ENCODE measurements at places on chromosomes 16 and 17.

DNA sequence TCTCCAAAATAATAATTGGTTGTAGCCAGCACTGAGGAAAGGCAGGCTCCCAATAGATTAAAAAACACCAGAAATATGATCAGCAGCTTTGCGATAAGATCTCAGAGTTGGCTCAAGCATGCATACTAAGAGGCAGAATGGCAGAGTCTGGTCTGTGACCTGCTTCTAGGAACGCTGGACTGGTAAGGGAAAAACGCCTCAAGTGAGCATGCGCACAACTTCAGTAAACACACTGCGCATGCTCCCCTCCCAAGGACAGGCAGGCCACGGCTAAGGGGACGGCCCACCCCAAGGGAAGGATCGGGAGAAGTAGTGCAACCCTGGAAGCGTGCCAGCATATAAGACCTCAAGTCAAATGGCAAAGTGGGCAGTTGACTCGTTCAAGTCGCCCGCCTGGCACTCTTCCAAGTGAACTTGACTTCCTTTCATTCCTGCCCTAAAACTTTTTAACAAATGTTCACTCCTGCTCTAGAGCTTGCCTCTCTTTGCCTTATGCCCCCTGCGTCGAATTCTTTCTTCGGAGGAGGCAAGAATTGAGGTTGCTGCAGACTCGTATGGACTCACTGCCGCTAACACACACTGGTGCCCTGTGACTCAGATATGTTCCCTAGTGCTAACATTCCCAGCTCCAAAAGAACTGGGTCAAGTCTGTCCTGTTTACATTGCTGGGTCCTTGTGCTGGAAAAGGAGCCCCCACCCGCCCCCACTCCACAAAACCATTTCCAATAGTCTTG lies 22.4 kb upstream of the PRM1 start:
- no peak for DNase-seq

DNA sequence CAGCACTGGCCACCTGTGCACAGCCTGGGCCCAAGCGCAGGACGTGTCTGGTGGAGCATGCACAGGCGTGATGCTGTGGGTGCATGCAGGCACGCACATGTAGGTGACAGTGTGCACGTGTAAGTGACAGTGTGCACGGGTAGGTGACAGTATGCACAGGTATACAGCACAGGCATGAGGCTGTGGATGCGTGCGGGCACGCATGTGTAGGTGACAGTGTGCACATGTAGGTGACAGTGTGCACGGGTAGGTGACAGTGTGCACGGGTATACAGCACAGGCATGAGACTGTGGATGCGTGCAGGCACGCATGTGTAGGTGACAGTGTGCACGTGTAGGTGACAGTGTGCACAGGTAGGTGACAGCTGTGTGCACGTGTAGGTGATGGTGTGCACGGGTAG lies 7.9 kb downstream of the RPUSD1 start:
- no peak for DNase-seq

- no peak for DNase-seq
Measured at GRCh38 chr17:82552580-82552979, 33.0 kb downstream of the FOXK2 start.

DNA sequence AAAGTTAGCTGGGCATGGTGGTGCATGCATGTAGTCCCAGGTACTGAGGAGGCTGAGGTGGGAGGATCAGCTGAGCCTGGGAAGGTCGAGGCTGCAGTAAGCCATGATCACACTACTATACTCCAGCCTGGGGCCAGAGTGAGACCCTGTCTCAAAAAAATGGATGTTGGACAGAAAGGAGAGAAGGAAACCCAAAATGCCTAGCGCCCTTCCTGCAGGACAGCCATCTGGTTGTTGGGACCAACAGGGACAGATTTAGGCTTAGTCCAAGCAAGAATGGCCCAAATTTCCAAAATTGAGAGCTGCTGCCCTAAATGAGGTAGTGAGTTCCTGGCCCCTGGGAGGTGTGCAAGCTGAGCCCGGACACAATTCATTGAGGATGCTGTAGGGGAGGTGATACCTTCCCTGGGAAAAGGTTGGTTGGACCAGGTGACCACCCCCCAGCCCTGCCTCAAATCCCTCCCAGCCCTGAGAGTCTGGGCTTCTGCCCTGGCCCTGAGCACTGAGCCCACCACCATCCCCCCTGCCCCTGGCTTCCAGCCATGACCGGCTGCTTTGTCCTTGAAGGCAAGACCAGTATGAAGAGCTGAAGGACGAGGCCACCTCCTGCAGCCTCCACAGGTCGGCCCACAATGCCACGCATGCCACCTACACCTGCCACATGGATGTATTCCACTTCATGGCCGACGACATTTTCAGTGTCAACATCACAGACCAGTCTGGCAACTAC lies 35.1 kb downstream of the IL21R start:
- no peak for DNase-seq

DNA sequence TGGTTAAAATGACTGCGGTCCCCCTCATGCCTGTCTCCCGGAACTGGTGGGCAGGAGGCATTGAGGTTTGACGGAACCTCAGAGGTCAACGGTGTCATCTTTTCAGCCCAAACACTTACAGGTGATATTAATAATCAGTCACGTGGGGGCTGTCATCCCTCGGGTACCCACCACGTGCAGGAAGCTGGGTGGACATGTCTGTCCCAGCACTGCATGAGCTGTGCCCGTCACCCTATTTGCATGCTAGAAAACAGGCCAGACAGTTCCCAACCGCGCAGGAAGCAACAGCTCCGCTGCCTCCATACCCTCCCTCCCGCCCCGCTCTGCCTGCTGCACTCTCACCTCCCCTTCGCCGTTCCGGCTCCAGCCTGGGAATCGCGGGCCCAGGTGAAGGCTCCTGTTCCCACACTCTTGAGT lies 1.4 kb downstream of the SYNGR3 start:
- no peak for DNase-seq

DNA sequence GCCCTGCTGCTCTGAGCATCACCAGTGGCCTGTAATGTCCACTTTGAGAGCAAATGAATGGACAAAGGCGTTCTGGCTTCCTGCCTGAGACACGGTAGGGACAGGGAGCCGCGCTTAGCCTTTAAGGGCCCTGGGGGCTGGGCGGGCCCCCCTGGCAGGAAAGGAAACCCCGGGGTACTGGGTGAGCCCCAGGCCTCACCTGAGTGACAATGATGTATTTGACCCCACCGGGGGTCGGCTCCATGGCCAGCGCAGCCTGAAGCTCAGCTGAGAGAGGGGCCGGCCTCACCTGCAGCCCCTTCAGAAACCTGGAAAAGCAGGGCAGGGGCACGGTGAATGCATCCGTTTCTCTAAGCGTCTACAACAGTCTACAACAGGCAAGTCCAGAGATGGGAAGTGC lies 2.2 kb upstream of the CYBA start:
- DNase-seq, result no peak

DNA sequence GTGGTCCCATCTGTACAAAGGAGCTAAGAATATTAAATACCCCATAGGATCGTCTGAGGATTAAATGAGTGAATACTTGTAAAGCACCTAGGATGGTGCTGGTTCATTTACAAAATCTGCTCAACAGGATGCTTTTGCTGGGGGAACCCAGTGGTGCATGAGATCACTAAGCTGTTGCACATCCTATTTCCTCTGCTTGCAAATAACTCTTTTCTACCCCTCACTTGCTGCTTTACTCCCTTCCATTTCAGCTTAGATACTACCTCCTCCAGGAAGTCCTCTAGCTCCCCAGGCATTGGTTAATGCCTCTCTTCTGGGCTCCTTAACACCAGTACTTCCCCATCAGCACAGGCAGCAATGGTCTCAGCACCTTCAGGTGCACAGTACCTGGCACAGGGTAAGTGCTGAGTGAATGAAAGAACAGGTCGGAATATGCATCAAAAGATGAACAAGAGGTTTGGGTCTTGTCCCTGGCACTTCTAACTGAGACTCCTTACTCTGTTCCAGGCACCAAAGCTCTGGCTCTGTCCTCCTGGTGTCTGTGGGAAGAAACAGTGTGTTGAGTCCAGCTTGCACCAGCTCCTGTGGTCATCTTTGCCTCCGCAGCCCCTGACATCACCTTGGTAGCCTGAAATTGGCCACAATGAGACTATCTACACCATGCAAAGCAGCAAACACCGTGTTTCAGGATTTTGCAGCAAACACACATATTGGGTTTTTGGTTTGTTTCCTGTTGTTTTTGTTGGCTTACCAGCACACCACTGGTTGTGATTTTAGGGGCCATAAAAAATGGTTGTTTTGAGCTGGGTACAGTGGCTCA lies 24.1 kb upstream of the IL21R start:
- no peak for DNase-seq

GRCh38 chr16:12462426-12463280 lies 341.0 kb downstream of the CPPED1 start:
- DNase-seq, result no peak

DNA sequence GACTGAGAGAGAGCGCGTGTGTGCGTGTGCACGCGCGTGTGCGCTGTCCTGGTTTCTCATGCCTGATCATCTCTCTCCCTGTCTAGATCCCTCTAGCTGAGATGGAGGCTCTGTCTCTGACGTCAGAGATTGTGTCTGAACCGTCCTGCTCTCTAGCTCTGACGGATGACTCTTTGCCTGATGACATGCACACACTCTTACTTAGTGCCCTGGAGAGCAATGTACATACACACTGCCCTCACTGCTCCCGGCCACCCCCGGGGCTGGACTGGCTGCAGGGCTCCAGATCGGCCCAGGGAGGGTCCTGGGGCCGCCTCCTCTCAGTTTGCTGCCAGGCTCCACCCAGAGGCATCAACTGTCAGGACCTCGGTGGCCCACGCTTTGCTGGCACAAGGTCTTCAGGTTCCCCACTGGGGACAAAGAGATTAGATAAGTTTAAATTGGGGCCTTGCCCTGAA lies 13.1 kb upstream of the ABCC3 start:
- no peak for DNase-seq

DNA sequence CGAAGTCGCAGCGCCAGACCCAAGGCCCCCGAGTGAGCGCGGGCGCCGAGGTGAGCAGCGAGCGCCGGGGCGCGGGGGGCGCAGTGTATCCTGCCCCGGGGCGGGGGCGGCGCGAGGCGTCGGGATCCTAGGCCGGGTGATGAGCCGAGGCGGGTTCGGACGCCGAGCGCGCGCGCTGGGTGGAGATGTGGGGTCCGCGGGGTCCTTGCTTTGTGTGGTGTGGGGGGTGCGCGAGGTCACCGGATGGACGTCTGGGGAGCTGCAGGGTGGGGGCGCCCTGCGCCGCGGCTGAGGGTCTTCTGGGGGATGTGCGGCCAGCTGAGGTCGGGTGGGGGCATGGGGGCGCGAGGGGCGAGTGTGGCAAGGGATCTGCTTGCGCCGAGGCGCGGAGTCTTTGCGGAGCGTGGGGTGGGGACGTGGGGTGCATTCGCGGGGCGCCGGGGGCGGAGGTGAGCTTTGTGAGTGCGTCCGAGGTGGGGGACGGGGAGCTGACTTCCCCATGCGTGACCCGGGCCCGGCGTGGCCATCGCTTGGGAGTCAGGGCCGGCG lies 560 bp downstream of the RAI1 start:
- no peak for DNase-seq

GRCh38 chr16:84013787-84014569 lies 28.6 kb downstream of the SLC38A8 start:
- DNase-seq, result no peak

- DNase-seq, result no peak
Measured at GRCh38 chr16:78183437-78184237, 84.2 kb downstream of the WWOX start.

DNA sequence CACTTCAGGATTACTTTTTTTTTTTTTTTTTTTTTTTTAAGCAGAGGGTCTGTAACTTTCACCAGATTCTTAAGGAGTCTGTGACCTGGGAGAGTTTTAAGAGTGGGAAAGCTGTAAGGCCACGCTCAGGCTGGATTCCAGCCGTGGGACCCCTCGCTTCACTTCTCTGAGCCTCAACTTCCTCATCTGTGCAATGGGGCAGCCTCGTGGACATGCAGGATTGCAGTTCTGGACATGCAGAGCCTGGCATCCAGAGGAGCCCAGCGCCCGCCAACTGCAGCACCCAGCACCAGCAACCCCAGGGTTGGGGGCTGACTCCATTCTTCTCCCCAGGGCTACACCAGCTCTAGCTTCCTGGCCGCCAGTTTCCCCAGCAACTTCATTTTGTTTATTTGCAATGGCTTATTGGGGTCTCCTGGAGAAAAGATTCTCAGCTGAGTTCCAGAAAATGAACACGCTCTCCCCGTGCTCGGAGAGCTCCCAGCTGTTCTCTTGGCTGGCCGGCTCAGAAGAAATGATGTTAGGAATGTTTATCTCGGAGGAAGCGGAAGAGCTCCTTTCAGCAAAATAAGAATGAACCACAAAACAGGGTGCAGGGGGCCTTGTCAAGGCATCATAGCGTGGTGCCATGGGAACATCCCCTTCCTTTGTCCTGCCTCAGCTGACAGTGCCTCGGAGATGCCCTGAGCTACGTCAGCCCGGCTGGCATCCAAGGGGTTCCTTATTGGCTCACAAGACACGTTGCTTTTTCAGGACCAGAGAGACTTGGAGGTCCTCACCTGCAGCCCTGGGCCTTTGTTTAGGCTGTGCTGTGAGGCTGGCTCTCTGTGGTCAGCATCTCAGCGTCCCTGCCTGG lies 22.9 kb upstream of the ZCCHC14 start:
- no peak for DNase-seq

- no peak for DNase-seq
Measured at GRCh38 chr16:84484579-84485254, 19.7 kb downstream of the MEAK7 start.

DNA sequence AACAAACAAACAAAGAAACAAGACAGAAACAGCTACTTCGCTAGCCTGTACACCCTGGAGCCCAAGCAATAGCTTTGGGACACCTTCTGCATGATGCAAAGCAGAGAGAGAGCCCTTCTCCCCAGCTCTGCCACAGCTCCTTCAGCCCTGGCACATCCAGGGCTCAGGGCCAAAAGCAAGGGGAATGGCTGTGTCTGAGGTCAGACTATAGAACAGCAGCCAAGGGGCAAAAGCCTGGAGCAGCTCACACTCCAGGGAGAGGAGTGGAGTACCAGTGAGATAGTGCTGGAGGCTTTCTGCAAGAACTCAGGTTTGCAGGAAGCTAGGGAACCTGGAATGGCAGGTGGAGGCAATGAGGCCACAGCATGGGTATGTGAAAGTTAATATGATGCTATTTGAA lies 11.6 kb upstream of the SEPHS2 start:
- no peak for DNase-seq

- no peak for DNase-seq
Measured at GRCh38 chr17:43515656-43516055, 30.5 kb downstream of the ETV4 start.

- no peak for DNase-seq
Measured at GRCh38 chr16:83113811-83114210, 487.0 kb downstream of the CDH13 start.

- no peak for DNase-seq
Measured at GRCh38 chr17:74210191-74211140, 2.9 kb upstream of the TTYH2 start.

GRCh38 chr17:78144147-78144719 lies 2.0 kb upstream of the C17orf99 start:
- no peak for DNase-seq

- DNase-seq, result no peak
Measured at GRCh38 chr17:80861892-80862291, 129.7 kb upstream of the CHMP6 start.

- no peak for DNase-seq
Measured at GRCh38 chr16:20944861-20945574, 44.4 kb downstream of the LYRM1 start.

GRCh38 chr17:53426505-53426904 lies 396.2 kb upstream of the KIF2B start:
- no peak for DNase-seq
